ENCODE measurements at places on chromosomes 3 and 15.

- DNase-seq, result no peak
These were observed 34.4 kb downstream of the FAM240A start for GRCh38 chr3:46646700-46647099.

GRCh38 chr3:80213086-80213485 lies 445.3 kb upstream of the ROBO1 start:
- DNase-seq, result no peak

DNA sequence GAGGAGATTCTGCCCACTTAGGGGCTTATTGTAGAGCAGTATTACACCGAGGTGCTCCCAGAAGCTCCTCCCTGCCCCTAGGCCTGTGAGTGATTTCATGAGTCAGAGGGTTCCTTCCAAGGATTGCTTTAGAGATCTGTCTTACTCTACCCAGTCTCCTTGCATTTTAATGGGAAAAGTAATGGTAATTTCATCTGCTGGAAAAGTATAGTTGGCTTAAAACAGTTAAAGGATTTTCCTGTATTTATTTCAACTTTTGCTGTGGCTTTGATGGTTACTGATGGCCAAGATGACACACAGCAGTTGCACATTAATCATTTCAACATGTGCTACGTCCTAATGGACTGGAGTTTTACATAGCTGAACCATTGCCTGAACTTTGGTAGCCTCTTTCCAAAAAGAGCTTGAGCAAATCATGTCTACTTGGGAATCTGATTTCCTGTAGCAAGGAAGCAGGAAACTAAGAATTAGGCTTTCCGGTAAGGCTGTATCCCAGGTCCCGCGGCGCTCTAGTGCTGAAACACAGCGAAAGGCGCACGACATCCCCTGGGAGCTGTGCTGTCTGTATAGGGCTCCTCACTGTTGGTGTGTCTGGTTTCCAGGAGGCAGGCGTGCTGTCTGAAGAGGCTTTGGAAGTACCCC lies 9.2 kb upstream of the PGPEP1L start:
- DNase-seq, result no peak

GRCh38 chr3:190119461-190120268 lies 1.0 kb downstream of the P3H2 start:
- DNase-seq, result peak; percentile 8

GRCh38 chr3:98563661-98564281 lies 29.6 kb downstream of the CPOX start:
- DNase-seq, result no peak

GRCh38 chr3:52297242-52298148 lies 9.9 kb downstream of the GLYCTK start:
- DNase-seq, result no peak

DNA sequence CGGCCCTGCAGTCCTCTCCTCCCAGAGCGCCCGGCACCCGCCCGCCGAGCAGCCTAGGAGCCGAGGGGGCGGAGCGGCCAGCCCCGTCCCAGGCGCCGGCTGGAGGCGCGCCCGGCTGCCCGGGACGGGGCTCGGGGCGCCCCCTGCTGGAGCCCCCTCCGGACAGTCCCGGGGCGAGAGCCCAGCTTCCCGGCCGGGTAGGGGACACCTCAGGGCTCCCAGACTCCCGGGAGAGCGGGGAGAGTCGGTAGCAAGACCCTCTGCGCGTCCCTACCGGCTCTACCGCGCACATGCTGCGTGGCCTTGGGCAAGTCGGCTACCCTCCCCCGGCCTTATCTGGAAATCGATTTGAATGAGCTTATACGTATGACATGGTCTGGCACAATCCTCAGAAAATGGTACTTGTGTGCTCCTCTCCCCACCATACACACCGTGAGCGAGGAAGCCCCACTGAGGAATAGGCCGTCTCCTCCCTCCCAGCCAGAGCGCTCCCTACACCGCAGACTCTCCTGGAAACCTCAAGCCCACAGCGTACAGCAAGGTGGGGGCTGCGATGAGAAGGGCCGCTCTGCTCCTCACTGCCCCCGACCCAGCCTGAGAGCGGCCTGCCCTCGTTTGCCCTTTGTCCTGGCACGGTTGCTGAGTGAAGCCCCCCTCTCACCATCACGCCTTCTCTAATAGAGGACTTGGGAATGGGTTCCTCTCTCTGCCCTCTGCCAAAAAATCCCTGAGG lies at the start of gene DAPK2:
Gene DAPK2 (minus strand): TSS at position 65 of the 733 bp plus-strand sequence. CDS start 6,224 bp downstream, outside the sequence.
- DNase-seq, result peak; percentile 80

- DNase-seq, result peak; percentile 45
These were observed 5.9 kb downstream of the GPX1 start for GRCh38 chr3:49352281-49352680.

DNA sequence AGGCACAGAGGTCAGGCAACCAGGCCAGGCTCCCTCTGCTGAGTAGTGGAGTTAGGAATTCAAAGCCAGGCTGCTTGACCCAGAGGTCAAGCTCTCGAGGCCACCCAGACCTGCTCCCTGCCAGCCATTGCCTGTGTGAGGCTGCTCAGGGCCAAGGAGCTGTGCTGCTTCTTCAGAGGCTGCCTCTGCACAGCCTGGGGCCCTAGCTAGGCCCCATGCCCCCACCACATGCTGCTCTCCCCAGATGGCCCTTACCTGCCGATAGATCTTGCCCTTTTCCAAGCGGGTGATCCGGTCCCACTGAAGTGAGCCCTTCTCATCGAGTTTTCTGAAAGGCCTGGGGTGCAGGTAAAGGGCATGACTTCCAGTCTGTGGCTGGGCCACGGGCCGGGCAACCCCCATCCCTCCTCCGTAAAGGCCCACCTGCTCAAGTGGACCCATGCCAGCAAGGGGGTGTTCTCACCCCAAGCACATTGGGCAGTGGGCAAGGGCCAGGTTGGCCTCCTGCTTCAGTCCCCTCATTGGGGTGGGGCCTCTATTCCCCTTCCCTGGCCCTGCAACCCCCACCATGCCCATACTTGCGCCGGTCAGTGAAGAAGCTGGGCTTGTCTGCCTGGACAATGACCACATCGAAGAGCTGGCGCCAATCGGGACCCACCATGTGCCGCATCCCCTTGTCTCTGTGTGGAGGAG lies 6.5 kb downstream of the NT5DC2 start:
- DNase-seq, result no peak

DNA sequence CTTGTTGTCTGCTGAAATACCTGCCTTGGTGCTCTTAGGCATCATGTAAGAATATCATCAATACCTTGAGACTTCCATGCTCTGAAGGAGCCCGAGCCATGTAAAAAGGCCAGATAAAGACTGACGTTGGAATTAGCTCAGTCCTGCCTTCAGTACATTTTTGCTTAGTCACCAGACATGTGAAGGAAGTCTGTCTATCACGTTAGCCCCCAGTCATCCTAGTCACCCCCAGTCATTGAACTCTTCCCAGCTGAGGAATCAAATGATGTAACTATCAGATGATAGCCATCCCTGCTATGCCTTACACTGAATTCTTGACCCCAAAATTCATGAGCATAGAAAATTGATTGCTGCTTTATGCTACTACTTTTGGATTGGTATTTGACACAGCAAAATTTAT lies 351.2 kb upstream of the SGO1 start:
- DNase-seq, result no peak

DNA sequence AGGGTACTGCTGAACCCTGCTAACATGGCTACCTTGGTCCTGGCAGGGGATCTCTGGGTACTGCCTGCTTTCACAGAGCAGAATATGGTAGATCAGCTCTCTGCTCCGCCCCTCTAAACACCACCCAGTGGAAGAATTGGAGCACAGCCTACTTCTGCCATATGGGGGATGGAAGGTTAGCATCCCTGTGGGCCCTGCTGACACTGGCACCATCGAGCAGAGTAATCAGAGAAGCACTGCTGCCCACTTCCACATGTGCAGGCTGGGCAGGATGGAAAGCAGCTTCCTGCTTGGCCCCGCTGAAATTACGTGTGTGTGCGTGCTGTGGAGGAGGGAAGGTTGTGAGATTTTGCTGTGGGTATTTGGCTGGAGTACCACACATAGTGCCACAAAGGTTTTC lies 24.8 kb downstream of the CCR1 start:
- DNase-seq, result peak; percentile 58

Measured in KBM-7 (cell line).